ENCODE measurements at places on chromosomes 12 and 14.

DNA sequence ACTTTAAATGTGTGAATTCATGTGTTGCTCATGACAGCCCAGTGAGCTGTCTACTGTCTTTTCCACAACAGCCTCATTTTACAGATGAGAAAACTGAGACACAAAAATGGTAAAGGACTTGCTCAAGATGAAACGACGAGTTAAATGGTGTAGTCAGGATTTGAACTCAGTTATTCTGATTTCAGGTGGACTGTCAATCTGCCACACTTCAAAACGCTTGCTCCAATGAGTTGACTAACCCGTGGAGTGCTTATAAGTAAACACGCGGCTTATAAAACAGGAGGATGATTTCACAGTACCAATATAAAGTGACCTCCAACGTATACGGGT lies 652 bp upstream of the POLE2 start:
- no peak for DNase-seq

- DNase-seq: no peak
Observed at GRCh38 chr12:12724421-12725085, 7.4 kb downstream of the CDKN1B start.

GRCh38 chr12:44117337-44117736 lies 281.5 kb downstream of the TMEM117 start:
- no peak for DNase-seq

DNA sequence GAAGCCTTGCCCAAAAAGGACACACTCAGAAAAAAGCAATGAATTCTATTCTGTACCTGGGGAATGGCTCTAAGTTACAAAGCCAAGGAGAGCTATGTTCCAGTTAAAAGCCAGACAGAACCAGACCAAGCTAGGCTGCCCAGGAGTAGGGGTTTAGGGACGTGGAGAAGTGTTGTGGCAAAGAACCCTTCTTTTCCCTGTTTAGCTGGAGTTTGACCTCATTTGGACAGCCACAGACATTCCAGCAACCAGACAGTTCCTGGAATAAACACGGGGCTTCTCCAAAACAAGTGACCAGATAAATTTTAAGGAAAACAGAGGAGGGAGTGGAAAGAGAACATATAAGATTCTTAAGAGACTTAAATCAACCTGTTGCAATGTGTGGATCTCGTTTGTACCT lies 62.3 kb downstream of the GCH1 start:
- DNase-seq: no peak

GRCh38 chr12:104570174-104570907 lies 113.6 kb downstream of the CHST11 start:
- DNase-seq: no peak

- no peak for DNase-seq
Observed at GRCh38 chr14:35992816-35993683, 166.9 kb downstream of the BRMS1L start.

DNA sequence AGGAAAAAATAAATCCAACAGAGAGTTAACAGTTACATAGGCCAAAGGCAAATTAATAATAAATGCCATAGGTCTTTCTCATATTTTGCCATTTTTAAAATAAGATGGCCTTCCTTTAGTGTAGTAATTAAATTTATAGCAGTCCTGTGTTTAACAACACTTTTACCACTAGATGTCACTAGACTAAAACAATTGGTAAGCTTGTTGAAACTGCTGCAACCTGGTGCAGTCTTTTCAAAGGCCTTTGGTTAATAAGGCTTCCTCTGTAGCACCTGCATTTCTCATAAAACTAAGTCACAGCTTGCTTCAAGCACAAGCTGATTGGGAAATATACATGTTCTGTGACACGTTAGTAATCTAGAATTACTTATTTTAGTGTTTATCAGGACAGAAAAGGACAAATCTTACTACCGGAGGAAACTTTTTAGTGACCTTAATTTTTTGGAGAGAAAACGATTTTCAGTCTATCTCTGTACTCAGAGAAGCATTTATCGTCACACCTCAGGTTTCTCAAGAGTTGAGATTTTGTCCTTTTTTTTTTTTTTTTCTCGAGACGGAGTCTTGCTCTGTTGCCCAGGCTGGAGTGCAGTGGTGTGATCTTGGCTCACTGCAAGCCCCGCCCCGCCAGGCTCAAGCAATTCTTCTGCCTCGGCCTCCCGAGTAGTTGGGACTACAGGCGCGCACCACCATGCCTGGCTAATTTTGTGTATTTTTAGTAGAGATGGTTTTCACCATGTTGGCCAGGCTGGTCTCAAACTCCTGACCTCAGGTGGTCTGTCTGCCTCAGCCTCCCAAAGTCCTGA lies 20.0 kb downstream of the BORCS5 start:
- no peak for DNase-seq

GRCh38 chr12:19518209-19518608 lies 78.9 kb downstream of the AEBP2 start:
- no peak for DNase-seq

- DNase-seq: no peak
Observed at GRCh38 chr12:91072931-91073330, 15.1 kb upstream of the KERA start.

GRCh38 chr14:76277586-76278130 lies 98.3 kb upstream of the ESRRB start:
- DNase-seq: no peak

- DNase-seq: no peak
Observed at GRCh38 chr12:75710361-75711069, 199.1 kb upstream of the KRR1 start.

DNA sequence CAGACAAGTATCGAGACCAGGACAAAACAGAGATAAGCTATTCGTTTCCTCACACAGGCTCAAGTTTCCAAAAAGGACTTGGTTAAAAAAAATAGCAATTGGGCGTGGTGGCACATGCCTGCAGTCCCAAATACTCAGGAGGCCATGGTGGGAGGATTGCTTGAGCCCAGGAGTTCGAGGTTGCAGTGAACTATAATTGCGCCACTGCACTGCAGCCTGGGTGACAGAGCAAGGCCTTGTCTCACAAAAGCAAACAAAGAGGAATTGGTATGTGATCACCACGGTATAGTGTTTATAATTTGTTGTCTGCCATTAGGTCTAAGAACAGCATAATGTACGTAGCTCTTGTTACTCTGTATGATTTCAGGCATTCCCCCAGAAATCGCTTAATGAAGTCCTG lies 175.3 kb downstream of the DERA start:
- no peak for DNase-seq
